ENCODE measurements at places on chromosomes 12 and 14.
A peak's percentile ranks its signal among the peaks of the same experiment; 100 is the strongest.

GRCh38 chr14:69755296-69755695 lies 11.6 kb upstream of the SRSF5 start:
- no peak for DNase-seq

DNA sequence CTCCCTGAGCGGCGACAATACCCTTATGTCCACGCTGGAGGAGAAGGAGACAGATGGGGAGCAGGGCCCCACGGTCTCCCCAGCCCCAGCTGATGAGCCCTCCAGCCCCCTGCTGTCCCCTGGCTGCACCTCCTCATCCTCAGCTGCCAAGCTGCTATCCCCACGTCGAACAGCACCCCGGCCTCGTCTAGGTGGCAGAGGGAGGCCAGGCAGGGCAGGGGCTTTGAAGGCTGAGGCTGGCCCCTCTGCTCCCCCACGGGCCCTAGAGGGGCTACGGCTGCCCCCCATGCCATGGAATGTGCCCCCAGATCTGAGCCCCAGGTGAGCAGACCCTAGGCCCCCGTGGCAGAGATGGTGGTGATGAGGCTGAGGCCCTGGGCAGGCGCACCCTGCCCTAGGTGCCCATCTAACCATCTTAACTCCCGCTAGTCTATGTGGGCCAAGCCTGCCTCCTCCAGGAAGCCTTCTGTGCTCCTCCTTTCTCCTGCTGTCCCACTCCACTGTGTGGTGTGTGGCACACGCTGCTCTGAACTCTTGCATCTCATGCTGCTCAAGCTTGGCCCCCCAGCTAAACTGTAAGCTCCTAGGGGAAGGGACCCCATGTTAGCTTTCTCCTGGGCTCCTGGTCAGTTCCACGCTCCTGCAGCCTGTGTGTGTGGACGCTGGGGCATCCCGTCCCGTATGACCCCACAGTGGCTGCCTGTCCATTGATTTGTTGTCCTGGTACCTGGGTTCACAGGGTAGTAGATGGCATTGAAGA lies 12.1 kb downstream of the MCRS1 start:
- DNase-seq: no peak

GRCh38 chr14:38107216-38107631 lies 100.5 kb upstream of the SSTR1 start:
- DNase-seq: peak; percentile 0

- no peak for DNase-seq
These were observed 38.7 kb upstream of the TRAF3 start for GRCh38 chr14:102738373-102739189.

GRCh38 chr12:26245175-26245942 lies 50.0 kb downstream of the SSPN start:
- no peak for DNase-seq

DNA sequence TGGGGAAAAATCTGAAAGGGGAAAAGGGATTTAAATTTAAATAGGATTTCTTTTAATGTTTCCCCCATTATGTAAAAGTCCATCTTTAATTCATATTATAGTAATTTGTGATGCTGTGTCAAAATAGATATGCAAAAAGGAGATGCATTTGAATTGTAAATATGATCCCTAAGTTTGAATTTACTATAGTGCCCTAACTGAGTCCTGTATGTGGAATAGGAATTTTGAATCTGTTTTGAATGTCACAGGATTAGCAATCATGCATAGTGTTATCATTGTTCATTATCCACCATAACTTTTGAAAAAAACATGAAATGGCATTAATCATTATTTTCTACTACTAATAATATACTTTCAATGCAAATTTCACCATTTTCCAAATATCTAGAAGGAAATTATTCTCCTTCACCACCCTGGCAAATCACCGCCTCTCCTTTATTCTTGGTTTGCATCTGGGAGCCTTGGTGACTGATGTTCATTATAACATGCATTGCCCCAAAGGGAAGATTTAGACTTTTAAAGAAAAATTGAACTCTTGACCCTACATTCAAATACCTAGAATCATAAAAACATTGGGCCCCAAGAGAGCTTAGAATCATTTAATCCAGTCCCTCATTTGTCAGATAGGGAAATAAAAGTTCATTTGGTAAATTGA lies 341.5 kb upstream of the TMPO start:
- no peak for DNase-seq

DNA sequence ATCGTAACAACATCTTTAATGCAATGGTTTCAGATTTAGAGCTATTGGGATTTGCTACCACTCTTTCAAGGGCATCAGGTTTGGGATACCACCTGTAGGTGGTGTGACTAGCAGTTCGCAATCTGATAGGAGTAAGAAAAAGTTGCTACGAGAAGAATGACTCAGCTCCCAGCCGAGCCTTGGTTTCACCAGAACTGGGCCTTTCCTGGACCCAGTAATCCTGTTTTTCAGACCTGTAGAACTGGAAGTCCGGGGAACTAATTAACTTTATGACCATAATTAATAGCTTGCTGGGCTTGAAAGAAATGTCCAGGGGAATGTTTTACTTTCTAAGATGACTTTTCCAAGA lies 770 bp downstream of the ABHD4 start:
- DNase-seq: no peak
